NCI-H524 treated with DMSO at 0.1 percent for 48 hours (cell line): ENCODE measurements at places on chromosomes 7 and 10.

DNA sequence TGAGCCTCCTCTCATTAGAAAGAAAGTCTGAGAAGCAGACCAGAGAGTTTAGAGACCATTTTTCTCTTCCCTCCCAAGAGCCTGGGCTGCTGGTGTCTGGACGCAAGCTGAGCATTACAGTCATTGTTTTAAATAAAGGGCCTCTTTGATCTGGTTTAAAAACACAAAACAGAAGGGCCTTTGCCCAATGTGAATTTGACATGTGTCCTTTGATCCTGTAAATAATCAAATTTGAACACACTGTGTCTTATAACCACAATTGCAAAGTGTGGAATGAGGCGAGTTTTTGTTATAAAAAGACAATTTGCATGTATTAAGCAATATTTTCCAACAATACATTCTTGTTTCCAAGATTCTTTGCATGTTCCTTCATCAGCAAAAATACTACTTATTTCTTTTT lies 158.5 kb downstream of the C7orf25 start:
- no peak for DNase-seq

GRCh38 chr7:158075633-158076001 lies 512.0 kb downstream of the PTPRN2 start:
- no peak for DNase-seq

- DNase-seq, result no peak
Measured at GRCh38 chr10:130218936-130219335, 82.7 kb downstream of the GLRX3 start.

DNA sequence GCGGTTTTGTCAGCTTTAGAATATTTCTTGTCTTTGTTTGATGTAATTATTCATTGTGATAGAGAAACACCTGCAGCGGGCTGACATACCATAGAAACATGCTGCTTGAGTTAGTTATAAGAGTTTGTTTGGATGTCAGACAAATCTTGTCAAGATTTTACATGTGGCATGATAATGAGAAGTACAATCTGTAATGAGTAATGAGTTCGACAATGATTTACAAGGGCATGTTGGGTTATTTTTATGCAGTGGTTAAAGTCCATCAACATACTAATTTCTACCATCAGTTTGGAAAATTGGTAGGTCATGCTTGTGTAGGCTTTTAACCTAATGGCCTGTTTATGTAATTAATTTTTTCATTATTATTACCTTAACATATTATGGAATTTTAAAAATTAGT lies 31.3 kb downstream of the FZD1 start:
- DNase-seq, result no peak

GRCh38 chr10:95532536-95532935 lies 28.6 kb downstream of the SORBS1 start:
- DNase-seq, result no peak

- DNase-seq, result no peak
Measured at GRCh38 chr10:63114031-63114814, 18.9 kb upstream of the NRBF2 start.
